Fibroblast of skin of left biceps (primary cell): ENCODE measurements at places on chromosomes 3 and 15.

GRCh38 chr15:99408236-99409096 is 157.2 kb downstream of the LRRC28 start:
- peak; percentile 75 for DNase-seq

- peak; percentile 66 for DNase-seq
Observed at GRCh38 chr15:52103217-52104207, 9.1 kb downstream of the BCL2L10 start.

GRCh38 chr15:95830281-95830680 is 500.2 kb upstream of the NR2F2 start:
- DNase-seq, result no peak

- DNase-seq, result no peak
Observed at GRCh38 chr15:90864507-90864906, 3.9 kb upstream of the FURIN start.

- no peak for DNase-seq
Observed at GRCh38 chr3:123071146-123071545, 4.3 kb downstream of the PDIA5 start.

DNA sequence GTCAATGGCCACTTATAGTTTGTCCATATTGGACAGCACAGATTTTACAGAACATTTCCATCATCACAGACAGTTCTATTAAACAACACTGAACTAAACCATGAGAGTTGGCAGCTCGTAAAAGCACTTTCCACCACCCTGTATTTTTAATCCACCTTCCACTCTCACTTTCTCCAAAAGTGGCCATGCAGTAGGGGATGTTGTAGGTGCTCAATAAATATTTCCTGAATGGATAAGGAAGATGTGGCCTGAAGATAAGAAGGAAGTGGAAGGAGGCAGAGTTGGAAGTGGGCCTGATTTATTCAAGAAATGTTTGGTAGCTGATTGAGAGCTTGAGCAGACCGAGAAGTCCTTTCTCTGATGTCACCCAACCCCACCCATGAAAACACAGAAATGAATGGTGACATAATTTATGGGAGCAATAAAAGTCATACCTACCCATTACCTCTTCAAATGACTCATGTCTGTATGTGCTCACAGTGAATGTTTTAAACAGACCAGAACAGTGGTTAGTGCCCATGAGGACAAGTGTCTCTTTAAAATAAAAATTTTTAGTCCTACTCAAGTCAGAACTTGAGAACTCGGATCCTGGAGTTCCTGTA is 39.6 kb upstream of the CTNNB1 start:
- DNase-seq, result no peak

- DNase-seq, result no peak
Observed at GRCh38 chr3:184578822-184579221, 17.2 kb downstream of the EPHB3 start.

- no peak for DNase-seq
Observed at GRCh38 chr3:24663406-24663805, 168.8 kb upstream of the THRB start.

DNA sequence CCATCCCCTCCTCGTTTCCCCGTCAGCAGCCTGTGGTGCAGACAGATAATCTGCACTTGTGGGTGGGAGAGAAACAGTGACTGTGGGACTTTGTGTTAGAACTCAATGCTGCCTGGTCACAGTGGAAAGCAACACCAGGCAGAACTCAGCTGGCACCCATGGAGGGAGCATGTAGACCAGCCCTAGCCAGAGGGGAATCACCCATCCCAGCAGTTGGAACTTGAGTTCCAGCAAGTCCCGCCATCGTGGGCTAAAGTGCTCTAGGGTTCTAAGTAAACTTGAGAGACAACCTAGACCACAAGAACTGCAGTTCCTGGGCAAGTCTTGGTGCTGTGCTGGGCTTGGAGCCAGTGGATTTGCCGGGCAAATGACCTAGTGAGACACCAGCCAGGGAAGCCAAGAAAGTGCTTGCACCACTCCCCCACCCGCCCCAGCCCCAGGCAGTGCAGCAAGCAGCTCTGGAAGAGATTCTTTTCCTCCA is 24.4 kb downstream of the ISG20 start:
- no peak for DNase-seq

- no peak for DNase-seq
Observed at GRCh38 chr3:190081389-190081788, 39.3 kb downstream of the P3H2 start.

GRCh38 chr3:24503616-24504113 is 9.0 kb upstream of the THRB start:
- no peak for DNase-seq

- DNase-seq, result peak; percentile 21
Observed at GRCh38 chr3:48034000-48034516, 17.8 kb upstream of the MAP4 start.

DNA sequence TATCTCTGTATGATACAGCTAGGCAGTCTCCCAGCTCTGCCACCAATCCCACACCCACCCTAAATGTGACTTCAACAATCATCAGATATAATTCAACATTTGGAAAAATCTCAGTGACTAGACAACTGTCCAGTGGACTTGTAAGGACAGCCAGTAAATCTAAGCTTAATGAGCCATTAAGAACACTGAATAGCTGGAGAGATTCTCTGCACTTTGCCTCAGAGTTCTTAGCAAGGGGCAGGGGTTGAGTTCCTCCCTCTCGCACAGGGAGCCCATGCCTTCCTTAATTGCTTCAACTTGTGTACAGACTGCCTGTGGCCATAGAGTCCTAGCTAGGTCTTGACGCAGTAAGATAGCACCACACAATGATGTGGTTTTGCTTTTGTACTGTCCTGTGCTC is 15.6 kb downstream of the MEX3B start:
- DNase-seq, result no peak

DNA sequence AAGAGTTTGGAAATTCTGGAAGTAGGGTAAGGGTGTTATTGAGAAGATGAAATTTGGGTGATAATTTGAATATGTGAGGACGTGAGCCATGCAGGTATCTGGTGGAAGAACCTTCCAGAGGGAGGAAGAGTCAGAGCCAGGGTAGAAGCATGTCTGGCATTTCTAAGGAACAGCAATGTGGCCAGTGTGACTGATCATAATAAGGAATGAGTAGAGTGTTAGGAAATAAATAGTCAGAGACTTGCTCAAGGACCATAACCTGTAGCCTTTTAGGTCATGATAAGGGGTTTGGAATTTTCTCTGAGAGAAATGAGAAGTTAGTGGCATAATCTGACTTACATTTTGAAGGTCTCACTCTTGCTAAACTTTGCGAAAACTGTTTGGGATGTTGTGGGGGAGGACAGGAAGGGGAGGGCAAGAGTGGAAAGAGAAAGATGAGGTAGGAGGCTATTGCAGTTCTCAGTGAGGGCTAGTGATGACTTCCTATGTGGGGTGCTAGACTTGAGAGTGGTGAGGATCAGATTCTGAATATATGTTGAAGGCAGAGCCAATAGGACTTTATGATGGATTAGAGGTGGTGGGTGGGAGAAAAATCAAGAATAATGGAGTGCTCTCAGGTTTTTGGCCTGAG is 568.3 kb downstream of the AGBL1 start:
- DNase-seq, result no peak

GRCh38 chr3:171309906-171310359 is 150.3 kb downstream of the TNIK start:
- DNase-seq, result peak; percentile 49

DNA sequence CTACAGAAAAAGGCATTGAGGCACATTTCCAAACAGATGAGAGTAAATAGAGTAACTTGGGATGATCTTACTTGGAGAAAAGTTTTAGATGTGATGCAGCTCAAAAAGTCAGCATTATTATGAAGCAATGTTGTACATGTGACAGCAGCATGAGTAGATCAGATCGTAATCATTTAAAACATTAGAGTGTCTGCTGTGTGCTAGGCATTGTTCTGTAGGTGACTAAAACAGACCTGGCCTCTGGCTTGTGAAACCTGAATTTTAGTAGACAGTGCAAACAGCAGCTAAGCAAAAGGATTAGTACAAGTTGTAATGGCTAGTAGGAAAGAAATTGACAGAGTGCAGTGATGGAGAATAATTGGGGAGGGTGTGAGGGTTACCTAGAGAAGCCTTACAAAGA is 15.1 kb downstream of the UBE2E1 start:
- DNase-seq, result no peak

- DNase-seq, result no peak
Observed at GRCh38 chr3:30613133-30613825, 6.9 kb downstream of the TGFBR2 start.

DNA sequence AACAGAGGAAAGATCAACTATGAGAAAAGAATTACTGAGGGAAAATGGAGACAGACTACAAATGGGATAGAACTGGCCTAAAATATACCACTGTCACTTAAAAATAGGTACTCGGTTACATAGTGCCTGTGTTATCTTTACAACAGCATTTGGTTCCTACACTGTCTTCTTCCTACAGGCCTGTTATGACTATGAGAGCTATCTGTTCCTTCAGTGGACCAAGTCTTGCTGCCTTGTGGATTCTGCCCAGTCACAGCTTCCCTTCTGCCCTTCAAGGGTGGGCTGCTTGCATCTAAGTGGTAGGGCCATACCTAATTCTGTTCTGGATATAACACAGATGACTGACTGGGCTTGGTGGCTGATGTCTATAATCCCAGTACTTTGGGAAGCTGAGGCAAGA is 13.8 kb upstream of the ARHGEF3 start:
- DNase-seq, result no peak

- no peak for DNase-seq
Observed at GRCh38 chr3:154161806-154162205, 40.6 kb downstream of the ARHGEF26 start.

DNA sequence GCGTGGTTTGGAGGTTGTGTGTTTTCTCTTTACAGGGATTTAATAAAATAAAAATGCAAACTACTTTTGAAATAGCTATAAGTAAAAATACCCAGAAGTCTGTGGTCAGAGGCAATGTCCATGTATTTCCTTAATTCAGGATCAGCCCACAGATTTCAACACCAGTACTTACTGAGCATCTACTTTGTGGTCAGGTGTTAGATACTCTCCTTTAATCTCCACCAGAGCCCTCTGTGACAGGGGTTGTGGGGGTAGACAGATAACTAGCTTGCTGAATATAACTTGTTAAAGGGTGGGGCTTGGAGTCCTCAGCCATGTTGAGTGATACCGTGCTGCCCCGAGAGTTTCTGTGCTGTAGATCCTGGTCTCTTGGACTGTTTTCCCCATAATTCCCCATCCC is 244.1 kb upstream of the NR2E3 start:
- no peak for DNase-seq

DNA sequence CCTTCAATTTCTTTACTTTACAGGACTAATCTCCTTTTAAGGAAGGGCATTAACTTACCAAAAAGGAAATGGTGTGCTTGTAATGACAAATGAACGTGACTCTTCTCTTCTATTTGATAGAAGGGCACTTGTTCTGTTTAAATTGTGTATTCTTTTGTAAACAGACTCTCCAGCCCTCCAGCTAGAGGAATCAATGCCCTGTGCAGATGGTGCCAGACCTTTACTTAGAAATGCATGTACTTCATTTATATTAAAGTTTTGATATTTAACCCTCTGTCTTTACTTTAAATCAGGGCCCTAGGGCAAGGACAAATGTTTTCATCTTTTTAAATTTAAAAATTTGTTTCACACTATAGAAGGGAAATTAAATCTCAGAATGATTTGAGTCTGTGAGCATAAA is 355.1 kb downstream of the GBE1 start:
- DNase-seq, result no peak

DNA sequence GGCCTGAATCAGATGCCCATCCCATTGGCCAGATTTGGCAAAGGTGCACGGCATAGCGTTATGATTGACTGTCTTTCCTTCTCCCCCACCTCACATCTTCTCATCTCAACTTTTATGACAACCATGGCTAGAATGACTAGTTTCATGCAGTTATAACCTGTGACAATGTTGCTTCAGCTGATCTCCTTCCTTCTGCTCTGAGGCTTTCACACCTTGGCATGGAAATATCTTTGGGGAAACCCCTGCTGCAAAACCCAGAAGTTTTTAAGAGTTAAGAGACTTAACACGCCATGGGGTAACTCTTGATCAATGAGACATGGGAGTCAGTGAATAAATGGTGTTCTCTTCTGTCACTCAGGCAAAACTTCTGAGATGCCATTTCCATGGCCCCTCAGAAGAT is 290.7 kb upstream of the MDFIC2 start:
- DNase-seq, result no peak

GRCh38 chr15:65418596-65418995 is 4.2 kb downstream of the IGDCC4 start:
- no peak for DNase-seq

- no peak for DNase-seq
Observed at GRCh38 chr3:195083659-195084058, 187.3 kb downstream of the XXYLT1 start.

DNA sequence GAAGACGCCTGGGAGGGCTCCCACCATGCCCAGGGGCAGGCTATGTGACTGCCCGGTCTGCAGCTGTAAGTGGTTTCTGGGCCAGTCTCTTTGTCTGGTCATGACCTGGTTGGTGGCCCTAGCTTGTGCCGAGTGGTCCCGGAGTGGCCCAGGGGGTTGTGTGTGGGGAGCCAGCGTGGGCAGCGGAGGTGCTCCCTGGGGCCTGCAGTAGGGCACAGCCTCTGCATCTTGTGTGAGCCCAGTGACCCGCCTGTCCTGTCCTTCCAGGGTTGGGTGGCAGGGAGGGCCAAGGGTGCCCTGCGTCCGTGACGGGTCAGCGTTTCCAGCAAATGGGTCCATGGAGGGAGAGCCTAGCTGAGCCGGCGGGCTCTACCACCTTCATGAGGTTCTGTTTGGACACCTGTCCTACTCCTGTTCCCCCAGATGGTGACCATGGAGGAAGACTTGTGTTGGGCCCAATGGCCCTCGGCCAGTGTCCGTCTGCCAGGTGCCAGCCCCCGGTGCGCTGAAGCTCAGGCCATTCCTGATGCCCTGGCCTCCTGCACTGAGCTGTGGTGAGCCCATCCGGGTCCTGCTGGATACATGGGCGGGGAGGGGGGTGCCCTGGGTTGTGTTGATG is 215.4 kb downstream of the SNRPN start:
- no peak for DNase-seq

DNA sequence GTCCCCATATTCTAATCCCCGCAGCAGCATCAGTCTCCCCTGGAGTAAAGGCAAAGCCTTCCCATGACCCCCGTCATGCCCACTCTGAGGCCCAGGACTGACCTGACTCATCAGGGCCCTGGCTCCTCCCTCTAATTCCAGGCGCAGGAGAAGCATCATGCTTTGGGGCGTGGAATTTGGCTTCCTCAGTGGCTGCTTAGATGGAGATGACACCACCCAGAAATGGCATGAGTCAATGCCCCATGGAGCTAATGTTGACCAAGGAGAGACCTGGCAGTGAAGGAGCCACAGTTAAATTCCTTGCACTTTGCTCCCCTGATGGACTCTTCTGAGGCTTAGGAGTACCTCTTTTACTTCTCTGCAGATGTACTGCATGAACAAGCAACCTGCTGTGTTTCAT is 204.2 kb upstream of the PROK2 start:
- no peak for DNase-seq
